SK-N-MC (cell line): ENCODE measurements at places on chromosomes 11 and 22.

DNA sequence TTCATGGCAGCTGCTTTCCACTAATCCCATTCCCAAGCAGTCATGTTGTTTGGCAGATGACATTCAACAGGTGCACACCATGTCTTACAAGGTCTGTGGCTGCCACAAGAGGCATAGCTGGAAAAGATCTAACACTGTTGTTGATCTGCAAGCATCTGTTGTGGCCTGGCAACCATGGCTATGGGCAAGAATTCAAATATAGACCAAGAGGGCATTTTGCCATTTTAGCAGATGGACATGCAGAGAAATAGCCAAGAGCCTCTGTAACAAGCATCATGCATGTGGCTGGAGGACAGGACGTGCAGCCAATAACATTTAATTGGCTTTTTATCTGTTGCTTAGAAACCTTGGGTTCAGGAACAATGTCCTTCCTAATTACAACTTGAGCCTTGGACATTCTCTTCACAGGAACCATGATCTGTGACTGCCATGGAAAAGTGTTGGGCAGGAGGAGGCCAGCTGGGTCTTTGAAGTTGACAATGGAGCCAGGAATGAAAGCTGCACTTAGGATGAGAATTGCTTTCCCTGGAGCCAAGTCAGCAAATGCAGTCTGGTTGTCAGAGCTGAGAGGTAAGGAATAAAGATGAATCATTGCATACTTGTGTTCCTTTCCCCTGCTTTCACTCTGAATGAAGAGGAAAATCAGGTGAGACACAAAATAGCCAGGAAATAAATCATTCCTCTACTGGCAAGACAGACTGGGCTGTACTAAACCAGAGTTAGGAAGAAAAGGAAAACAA lies 113.6 kb upstream of the ANO5 start:
- no peak for DNase-seq

- DNase-seq: no peak
These were observed 54.4 kb downstream of the LINC01488 start for GRCh38 chr11:69535908-69536307.

GRCh38 chr11:124896821-124897391 lies 759 bp downstream of the ROBO4 start:
- DNase-seq: no peak

GRCh38 chr11:115284773-115285172 lies 219.4 kb downstream of the CADM1 start:
- DNase-seq: no peak

DNA sequence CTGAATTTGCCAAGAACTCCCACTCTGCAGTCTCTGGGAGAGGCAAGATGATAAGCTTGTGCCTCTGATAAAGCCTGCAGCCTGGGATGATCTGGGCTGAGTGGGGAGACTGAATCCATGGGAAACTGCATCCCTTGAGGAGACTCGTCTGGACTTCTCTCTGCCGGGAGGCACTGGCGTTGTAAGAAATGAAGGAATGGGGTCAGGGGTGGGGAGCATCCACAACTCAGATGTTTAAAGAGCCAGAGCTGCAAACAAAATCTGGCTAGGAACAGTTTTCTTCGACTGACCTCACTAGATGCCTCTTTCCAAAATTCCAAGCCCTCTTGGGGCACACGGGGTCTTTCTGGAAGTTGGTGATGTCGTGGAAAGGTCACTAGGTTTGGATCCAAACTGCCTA lies 64.4 kb downstream of the SPON1 start:
- no peak for DNase-seq

GRCh38 chr11:104907521-104908185 lies 9.4 kb upstream of the CASP12 start:
- DNase-seq: no peak
